Fibroblast of the aortic adventitia (primary cell): ENCODE measurements at places on chromosomes 2 and 18. TPM values are rescaled to one million over a fixed set of nuclear protein-coding genes. Genes with fewer than 3 reads are reported as not detected.

GRCh38 chr2:42618972-42619371, 50.5 kb downstream of the MTA3 start:
- peak; percentile 88 for DNase-seq

The RELCH gene
- total RNA-seq = 44.0 and 52.0 TPM in 2 replicates

The OSBPL1A gene
- total RNA-seq = 80.4 and 93.9 TPM in 2 replicates

The GPR35 gene
- 0.09 and 0.25 TPM in 2 replicates for total RNA-seq

The G6PC2 gene
- not detected in 2 replicates for total RNA-seq

DNA sequence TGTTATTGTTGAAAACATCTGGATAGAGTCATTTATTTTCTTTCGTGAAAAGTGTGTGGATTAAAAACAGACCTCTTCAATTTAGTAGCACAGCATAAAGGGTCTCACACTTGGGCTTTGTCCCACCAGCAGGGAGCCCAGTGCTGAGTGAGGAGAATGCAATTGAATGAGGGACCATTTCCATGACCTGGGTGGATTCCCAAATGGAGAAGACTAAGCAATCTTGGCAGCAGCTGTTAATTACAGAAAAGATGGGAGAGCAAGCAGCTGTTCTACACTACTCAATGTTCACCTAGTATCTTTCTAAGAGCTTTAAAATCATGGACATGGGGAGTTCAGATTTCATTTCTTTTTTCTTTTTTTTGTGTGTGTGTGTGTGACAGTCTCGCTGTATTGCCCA, 121.8 kb upstream of the FN1 start:
- no peak for DNase-seq

GRCh38 chr2:65638443-65638842, 206.0 kb upstream of the SPRED2 start:
- no peak for DNase-seq

The MAP3K19 gene
- not detected in 2 replicates for total RNA-seq

DNA sequence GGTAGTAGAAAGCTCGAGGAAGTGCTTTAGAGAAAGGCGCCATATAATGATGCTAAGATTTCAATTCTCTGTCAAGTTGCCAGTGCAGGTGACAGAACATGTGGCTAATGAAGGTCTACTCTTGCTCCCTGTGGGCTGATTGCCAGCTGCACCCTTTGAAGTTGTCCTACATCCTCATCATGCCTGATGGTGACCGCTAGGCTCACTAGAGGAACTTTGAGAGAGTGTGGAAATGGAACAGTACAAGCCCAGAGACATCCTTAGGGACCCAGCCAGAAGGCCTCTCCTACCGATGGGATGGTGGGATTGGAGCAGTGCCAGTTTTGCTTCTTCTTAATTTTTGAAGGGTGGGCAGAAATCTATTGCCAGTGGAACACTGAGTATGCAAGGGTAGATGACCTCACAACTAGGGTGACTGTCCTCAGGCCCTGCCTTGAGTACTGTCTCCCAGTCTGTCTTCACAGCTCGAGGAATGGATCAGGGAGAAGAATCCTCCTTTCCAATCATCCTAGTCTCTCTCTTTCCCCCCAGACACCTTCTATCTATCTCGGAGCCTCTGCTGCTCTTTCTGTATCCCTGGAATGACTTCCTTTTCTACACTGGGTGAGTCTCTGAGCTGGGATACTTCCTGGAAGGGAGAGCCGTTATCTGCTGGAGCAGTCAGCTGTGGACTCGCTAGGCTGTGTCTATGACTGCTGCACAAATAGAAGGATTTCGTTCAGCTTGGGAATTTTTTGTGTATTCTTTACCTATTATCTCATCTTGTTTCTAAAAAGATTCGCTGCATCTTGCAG, 33.5 kb downstream of the LGALSL start:
- DNase-seq = no peak

DNA sequence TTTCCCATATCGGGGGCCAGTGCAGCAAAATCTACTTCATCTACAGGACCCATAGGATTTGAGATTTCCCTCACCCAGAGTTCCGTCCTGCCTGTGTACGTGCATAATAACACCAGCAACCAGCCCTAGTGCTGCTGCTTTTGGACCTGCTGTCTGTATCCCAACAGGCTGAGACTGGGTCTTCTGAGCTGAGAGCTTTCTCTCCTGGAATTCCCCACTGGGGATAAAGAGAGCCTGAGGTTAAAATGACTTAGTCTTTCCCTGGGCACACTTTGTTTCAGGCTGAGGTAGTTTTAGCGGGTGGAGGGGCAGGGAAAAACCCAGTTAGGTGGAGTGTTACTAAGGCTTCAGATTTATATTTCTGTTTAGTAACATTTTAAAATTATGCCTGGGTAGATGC, 62.5 kb downstream of the SERTAD2 start:
- DNase-seq = no peak

The BUB1 gene
- total RNA-seq = 5.9 and 35.2 TPM in 2 replicates

The EIPR1 gene
- total RNA-seq = 23.3 and 36.1 TPM in 2 replicates

- DNase-seq = no peak
Observed at GRCh38 chr2:7835151-7835550, 846.7 kb upstream of the ID2 start.

The UGT1A4 gene
- total RNA-seq = not detected in 2 replicates

DNA sequence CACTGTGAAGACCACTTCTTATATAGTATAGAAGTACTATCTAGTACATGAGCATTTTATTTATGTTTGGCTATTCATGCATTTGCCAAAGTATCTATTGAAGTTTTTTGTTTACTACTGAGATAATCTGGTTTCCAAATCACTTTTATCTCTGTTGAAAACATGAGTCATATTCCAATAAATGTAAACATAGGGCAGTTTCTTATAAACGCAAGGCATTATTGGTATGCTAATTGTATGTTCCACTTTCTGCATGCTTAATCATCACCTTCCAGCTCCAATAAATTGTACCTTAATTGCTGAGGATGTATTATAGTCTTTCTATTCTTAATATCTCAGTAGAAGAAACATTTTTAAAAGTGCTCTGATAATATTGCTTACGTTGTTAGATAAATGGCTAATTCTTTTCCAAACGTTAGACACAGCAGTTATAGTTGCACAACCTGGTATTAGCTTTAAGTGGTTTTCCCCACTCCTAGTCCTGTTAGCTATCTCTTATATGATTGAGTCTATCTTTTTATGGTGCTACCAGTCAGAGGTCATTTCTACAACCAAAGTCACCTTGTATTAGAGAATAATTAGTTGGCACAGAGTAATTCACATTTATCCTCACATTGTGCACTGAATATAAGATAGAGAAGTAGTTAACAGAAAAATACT, 17.2 kb downstream of the ITGA4 start:
- DNase-seq = no peak

- no peak for DNase-seq
Observed at GRCh38 chr2:232973011-232973735, 39.9 kb downstream of the NGEF start.

The REEP1 gene
- total RNA-seq = 0.27 TPM in 1 of 2 replicates, not detected in the other

- DNase-seq = no peak
Observed at GRCh38 chr2:207601774-207602173, 23.4 kb downstream of the METTL21A start.

The PAIP2B gene
- total RNA-seq = 0.27 and 1.6 TPM in 2 replicates

DNA sequence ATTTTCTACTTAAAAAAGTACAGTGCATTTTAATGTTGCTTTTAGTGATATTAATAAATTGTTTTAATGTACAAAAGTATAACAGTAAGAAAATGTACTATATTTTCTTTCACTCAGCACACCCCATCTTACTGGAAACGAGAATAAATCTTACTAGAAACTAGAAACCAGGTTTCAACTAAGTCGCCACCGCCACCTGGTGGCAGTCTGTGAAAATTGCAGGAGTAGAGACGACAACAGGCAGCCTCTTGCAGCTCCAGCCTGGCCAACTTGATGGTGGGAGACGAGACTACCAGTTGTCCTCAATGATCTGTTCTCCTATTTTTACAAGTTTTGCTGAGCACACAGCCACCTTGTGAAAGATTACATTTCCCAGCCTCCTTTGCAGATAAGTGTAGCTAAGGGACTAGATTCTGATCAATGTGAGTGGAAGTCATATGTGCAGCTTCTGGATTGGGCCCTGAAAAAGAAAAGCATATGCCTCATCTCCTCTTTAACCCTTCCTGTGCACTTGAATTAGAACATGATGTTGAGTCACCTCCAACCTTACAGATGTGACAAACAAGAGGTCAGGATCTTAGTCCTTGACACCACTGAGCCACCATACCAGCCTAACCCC, 8.7 kb downstream of the OTOF start:
- peak; percentile 53 for DNase-seq

DNA sequence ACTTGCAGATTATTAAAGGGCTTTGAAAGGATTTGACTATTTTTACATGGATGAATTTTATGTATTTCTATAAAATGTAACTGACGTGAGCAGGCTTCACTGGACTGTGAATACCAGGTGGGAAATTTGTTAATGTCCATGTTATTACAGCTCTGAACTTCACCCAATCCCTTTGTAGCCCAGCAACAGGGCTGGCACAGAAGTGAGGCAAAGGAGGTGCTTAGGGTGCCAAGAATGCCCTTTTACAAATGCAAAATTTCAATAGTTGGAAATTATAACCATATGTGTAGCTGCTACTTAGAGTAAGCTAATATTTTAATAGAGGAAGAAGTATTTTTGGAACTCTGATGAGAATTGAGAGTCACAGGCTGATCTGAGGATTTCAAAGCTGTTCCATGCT, 53.7 kb upstream of the FAM98A start:
- no peak for DNase-seq

- no peak for DNase-seq
Observed at GRCh38 chr2:172211512-172211911, 108.8 kb upstream of the DLX2 start.

DNA sequence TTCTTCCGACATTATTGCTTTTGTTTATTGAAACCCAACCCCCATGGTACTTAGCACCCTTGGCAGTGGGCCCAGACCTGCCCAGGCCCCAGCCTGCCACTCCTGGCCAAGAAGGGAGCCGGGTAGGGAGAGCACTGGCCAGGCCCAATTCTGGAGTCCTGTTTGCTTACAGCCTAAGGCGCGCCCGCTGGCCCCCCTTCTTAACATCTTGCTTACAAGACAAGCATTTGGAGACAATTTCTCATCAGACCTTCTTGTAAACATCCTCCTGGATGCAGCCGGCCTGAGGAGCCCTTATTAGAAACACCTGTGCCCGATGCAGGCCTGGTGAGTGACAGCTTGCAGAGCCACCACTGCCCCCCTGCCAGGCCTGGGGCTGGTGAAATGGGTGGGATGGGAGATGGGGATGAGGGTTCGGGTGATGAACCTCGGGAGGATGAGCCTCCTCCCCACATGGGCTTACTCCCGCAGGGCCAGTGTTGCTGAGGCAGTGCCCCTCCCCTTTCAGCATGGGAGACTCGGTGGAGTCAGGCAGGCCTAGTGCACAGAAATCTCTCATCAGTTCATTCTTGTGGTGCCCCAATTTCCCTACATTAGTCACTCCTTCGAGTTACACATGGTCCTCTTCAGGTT, 217.5 kb downstream of the CYP26B1 start:
- DNase-seq = no peak

- DNase-seq = no peak
Observed at GRCh38 chr2:231250146-231250545, 51.7 kb downstream of the ARMC9 start.

GRCh38 chr18:26963292-26963691, 97.8 kb upstream of the AQP4 start:
- DNase-seq = peak; percentile 13

The M1AP gene
- total RNA-seq = not detected in 2 replicates

GRCh38 chr2:174595891-174596397, 1.7 kb downstream of the WIPF1 start:
- DNase-seq = no peak

- no peak for DNase-seq
Observed at GRCh38 chr2:32166115-32166574, 481 bp downstream of the SLC30A6 start.

The MYO7B gene
- 0.18 TPM in 1 of 2 replicates, not detected in the other for total RNA-seq

The NEU4 gene
- not detected in 2 replicates for total RNA-seq

DNA sequence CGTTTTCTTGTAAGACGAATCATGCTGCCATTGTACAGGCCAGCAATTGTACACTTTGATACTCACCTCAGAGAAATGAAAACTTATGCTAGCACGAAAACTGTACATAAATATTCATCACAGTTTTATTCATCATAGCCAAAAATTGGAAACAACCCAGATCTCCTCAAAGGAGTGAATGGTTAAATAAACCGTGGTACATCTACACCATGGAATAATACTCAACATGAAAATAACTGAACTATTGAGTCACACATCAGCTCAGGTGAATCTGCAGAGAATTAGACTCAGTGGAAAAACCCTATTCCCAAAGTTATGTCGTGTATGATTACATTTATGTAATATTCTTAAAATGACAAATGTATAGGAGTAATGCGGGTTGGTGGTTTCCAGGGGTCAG, 251.0 kb upstream of the HDAC4 start:
- DNase-seq = no peak

GRCh38 chr2:101295895-101296294, 12.6 kb downstream of the RNF149 start:
- DNase-seq = peak; percentile 25

The ZBTB7C gene
- 0.09 and 0.41 TPM in 2 replicates for total RNA-seq

GRCh38 chr18:3040173-3040572, 27.2 kb upstream of the LPIN2 start:
- DNase-seq = no peak

GRCh38 chr2:143284087-143284675, 155.0 kb downstream of the ARHGAP15 start:
- DNase-seq = peak; percentile 49

GRCh38 chr2:30511122-30512083, 64.4 kb downstream of the LCLAT1 start:
- DNase-seq = peak; percentile 40

- no peak for DNase-seq
Observed at GRCh38 chr2:60438131-60438530, 115.3 kb downstream of the BCL11A start.
